ENCODE measurements at places on chromosomes 6 and 20. TPM values are rescaled to one million over a fixed set of nuclear protein-coding genes. Genes with fewer than 3 reads are reported as not detected.

The LY6G6C gene
- polyA plus RNA-seq, result 1.2 TPM

The PPP1R3D gene
- polyA plus RNA-seq, result 4.8 TPM

The PLA2G7 gene
- 1.4 TPM for polyA plus RNA-seq

The MYH7B gene
- 73.6 TPM for polyA plus RNA-seq

The UNC5CL gene
- polyA plus RNA-seq, result 5.3 TPM

The GRM4 gene
- polyA plus RNA-seq, result 2.2 TPM

The HLA-F gene
- polyA plus RNA-seq, result 6.3 TPM

The SLC13A3 gene
- polyA plus RNA-seq, result 3.0 TPM

All from muscle of leg (tissue), 16 donors.